ENCODE measurements at places on chromosomes 1 and 21.

- DNase-seq = no peak
Observed at GRCh38 chr1:74010206-74010605, 187.8 kb downstream of the LRRIQ3 start.

- DNase-seq = no peak
Observed at GRCh38 chr1:193311226-193311948, 125.0 kb upstream of the B3GALT2 start.

DNA sequence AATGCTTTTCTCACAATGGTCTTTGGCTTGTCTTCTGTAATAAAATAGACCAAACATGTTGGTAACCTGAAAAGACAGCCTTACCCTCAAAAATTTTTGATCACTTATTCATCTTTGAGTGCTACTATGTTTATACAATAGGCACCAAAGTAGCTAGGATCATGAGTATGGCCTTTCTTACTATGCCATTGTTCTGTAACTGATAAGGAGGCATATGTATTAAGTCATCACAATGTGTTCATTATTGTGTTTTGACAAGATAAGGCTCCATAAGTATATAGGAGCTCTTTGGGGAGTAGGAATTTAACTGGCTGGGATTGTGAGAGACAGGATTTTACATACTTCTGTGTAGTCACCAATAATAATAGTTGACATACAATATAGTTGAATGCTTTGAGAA, 675 bp downstream of the TMCO2 start:
- no peak for DNase-seq

- no peak for DNase-seq
Observed at GRCh38 chr1:33045814-33046213, 9.1 kb upstream of the AK2 start.

DNA sequence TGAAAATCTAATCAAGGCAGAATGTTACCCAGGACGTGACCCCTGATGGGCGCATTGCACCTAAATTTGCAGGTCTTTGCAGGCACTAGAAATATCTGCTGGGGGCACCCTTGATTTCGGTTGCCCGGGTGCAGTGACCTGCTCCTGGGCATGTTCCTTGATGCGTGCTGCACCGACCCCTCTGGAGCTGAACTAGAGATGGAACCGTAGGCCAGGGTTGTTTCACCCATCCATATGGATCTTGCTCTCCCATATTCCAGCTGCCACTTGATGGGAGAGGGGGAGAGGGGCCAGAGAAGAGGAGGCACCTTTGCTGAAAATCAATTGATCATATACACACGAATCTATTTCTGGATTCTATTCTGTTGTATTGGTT, 8.4 kb upstream of the COL18A1 start:
- no peak for DNase-seq

All from osteocyte (in vitro differentiated cells).